T47D (cell line): ENCODE measurements at places on chromosomes 3 and 15.

DNA sequence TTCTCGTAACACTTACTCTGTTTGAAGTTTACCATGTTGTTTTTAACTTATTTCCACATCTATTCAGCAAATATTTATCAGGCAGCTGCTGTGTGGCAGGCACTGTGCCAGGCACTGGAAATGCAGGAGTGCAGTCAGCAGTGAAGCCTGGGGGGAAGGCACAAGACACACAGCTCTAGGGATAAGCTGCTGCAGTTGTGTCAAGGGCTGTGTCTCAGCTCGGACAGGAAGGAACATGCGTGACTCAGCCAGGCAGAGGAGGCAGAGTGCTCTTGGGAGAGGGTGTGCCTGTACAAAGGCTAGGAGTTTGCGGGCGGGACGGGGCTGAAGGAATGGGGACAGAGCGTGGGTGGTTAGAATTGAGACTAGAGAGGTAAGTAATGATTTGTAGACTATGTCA lies 24.7 kb downstream of the LYSMD4 start:
- DNase-seq: no peak

DNA sequence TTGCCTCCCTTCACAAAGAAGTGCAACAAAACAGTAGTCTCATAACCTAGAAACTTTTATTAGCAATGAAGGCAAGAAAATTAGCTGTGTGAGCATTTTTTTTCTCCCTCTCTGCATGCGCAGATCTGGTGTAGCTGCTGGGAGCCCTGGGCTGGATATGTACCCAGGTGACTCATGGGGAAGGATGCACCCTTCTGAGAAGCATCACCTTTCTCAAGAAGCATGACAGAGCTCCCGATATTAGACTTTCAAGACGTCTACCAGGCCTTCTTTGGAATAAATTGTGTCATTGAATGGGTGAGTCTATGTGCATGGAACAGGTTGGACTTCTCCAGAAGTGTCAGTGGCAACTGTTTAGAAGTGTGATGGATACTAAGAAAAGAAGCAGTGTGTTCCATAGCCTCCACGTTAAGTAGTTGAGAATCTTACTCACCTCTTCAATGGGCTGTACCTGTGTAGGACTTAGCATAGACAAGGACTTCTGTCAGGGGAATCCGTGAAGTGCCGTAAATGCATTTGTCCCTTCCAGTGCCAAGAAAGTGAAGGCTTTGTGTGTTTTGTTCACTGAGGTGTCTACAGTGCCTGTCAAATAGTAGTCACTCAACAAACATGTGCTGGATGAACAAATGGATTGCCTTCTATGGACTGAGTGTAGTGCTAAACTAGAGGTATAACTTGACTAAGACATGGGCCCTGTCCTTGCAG lies 47.7 kb upstream of the RASGRP1 start:
- DNase-seq: no peak

GRCh38 chr3:169146866-169147237 lies 516.7 kb downstream of the MECOM start:
- DNase-seq: no peak

DNA sequence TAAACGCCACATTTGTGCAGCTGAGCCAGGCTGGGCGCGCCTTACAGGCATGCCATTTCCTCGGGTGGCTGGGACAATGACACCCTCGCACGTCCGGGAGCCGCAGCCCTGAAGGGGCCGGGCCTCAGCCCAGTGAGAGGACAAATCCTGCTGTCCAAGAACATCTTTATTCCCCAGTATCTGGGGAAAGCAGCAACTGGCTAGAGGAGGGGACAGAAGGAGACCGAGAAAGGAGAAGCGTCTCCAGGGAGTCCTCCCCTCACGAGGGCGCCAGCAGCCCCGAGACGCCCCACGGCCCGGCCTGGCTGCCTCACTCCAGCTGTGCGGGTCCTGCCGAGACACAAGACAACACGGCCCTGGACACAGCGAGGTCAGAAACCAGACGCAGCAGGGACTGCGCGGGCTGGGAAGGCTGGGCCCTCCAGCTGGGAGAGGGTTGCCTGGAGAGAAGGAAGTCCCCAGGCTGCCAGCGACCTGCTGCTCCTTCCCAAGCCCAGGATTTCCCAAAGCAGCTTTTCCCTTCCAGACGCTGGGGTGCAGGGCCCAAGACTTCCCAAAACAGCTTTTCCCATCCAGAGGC lies 130.2 kb downstream of the CHSY1 start:
- peak; percentile 44 for DNase-seq

DNA sequence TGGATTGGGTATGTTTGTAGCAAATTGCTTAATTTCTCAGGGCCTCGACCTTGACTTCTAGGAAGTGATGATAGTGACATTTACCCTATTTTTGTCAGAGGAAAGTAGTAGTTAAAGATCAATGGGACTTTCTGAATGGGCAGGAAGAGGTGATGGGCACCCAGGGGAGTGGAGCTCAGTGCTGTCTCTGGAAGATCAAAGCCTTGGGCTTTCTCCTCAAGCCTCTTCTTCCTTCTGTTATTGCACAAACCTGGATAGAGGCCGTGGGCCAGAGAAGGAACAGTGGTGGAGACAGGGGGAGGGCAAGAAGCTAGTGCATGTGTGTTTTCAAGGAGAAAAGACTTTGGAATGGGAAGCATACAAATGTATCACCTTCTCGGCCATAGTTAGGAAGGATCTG lies 44.9 kb upstream of the EOMES start:
- no peak for DNase-seq

DNA sequence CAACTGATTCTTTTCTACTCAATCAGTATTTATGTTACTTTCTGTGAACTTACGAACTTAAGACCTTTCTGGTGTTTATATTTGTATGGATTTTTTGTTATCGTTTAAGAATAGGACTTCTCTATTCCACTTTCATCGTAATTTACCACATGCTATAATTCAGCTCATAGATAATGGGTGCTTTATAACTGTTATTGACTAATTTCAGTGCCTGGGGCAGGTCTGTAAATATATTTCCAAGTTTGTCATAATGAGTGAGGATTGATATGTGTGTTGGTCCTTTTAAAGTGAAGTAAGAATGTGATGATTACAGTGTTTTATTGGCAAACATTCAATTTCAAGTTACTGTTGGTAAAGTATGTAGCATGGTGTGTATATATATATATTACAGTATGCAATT lies 1.8 kb upstream of the NAALADL2 start:
- DNase-seq: no peak

DNA sequence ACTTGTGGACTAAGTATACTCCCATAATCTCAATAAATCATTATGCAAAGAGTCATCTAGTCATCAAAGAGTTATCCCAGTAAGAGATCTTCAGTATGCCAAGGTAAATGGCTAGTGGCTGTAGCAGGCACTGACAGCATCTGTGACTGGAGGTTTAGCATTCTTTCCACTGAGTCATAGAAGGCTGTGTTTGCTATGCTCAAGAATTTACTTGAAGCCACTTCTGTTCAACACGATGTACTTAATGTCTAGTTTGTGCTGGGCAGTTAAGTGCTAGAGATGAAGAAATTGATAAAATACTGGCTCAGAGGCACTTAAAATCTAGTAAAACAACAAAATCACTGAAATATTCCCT lies 13.0 kb downstream of the ZBED2 start:
- peak; percentile 69 for DNase-seq

GRCh38 chr15:66899555-66900350 lies 165.6 kb upstream of the SMAD3 start:
- no peak for DNase-seq

DNA sequence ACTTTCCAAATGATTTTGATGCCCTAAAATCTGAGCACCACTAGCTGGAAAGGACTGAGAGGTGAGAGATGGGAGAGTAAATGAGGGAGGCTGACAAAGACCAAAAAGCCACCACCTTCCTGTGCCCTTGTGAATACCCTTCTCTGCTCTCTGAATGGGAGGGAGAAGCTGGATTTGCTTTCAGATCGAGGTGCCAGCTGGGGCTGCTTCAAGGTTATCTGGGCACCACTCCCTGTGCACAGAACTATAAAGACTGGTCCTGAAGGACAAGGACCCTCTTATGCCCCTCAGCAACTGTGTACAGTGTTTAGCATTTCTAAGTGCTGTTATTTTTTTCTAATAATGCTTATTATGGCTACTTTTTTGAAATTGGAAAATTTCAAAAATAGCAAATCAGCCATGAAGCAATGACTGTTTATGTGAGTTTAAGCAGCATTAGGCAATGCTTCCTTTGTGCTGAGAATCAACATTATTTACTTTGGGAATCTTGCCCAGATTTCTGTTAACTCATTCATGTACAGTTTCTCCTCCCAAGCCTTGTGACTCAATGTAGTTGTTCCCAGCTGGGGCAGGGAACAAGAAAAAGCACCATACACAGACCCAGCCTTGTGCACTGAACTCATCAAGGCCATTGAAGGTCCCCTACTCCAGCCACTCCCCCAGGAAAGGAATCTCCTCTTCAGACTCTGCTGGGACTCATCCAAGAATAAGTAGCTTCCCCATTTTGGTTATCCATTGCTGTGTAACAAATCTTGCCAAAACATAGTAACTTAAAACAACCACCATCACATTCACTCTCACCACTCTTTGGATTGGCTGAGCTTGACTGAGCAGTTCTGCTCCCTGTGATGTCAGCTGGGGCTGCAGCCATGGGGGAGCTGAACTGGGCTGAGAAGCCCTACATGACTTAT lies 37.3 kb upstream of the CDV3 start:
- no peak for DNase-seq

DNA sequence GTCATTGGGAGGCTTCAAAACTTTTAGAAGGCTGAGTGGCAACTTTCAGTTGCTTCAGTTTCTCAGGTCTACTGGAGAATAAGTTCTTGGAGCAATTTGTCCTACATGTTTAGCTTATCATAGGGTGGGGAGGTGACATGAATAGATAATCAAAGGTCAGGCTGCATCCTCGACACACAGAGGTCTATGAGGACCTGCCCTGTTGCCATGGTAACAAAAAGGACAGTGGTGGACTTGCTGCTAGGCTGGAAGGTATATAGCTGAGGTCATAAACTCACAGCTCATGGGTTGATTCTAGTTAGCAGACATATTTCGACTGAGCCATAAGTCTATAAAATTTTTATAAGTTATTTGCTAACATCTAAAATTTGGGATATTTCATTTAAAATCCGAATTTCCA lies 267.0 kb downstream of the THRB start:
- DNase-seq: no peak

- DNase-seq: no peak
Measured at GRCh38 chr3:196273655-196274054, 13.9 kb downstream of the PCYT1A start.

GRCh38 chr3:38468765-38469164 lies 15.1 kb downstream of the ACVR2B start:
- peak; percentile 16 for DNase-seq

DNA sequence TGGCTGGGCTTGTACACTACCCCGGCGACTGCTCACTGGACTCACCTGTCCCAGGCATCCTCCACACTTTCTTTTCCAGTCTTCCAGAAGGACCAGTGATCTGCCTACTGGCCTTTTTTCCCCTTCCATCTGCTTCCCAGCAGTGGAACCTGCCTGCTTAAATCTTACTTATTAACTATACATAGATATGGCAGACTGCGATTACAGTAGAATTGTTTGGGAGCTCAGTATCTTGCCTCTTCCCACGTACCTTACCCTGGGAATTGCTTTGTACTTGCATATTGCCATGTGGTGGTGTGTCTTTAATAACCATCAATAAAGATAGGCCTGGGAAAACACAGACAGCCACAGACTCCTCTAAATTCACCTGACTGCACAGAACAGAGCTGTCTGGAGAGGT lies 11.8 kb upstream of the HES1 start:
- DNase-seq: no peak

GRCh38 chr3:84959470-84960271 lies 882 bp downstream of the CADM2 start:
- DNase-seq: no peak

GRCh38 chr3:64939747-64940450 lies 252.1 kb upstream of the ADAMTS9 start:
- no peak for DNase-seq

DNA sequence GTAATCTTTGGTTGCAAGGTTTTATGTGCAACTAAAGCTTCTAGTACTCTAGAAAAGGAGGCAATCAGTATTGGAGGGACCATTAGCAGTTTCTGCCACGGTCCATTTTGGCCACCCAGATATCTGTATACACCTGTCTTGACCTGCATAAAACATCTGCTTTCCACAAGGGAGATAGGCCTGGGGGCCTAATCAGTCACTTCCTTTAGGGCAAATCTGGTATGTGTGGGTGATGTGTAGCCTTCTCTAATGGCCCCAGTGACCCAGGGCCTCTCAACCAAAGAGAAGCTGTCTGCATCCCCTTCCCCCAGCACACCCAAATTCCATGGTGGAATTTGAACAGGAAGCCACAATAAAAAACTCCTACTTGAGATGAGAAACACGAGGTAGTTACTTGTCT lies 19.5 kb downstream of the IRAK2 start:
- no peak for DNase-seq

DNA sequence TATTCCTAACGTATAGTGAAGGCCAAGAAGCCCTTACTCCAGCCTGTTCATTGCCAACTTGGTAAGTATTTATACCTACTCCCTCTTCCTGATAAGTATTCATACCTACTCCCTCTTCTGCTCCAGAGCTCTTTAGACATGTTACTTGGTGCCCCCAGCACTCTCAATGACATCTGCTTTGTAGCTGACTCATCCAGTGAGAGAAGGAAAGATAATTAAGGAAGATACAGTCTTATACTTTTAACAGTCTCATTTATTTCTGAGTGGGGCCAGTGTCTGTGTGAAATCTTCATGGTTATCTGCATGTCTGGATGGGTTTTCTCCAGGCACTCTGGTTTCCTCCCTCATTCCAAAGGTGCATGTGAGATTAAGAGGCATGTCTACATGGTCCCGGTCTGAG lies 698.7 kb downstream of the FHIT start:
- DNase-seq: no peak

DNA sequence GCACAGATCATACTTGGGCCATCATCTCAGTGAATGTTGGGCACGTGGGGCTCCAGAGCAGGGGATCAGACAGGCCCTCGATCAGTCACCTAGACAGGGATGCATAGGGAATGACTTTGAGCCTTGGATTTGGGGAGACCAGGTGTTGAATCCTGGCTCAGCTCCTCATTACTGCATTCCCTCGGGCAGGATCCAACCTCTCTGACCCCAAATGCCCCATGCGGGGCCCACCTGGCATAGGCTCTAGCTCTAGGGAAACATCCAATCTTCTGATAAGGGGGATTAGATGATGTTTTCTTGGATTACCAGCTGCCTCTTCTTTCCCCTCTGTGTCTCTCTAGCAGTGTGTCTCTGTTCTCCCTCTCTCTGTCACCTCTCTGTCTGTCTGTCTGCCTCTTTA lies 22.7 kb downstream of the LOXL1 start:
- DNase-seq: no peak

DNA sequence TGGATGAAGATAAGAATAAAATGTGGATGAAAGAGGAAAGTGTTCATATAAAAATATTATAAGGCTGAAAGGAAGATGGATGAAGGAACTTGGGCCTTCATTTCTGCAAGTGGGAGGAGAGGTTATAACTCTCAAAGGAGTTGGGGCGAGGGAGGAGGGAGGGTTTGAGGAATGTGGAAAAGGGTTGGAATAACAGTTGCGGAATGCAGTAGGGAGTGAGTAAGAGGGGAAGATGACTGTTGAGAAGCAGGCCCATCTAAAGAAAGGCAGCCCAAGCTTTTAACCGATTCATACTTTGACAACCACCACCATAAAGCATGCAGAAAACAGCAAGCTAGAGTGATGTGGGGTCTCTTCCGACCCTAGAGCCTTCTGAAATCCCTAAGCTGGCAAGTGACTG lies 8.3 kb upstream of the TM4SF4 start:
- no peak for DNase-seq

GRCh38 chr3:135272026-135272669 lies 477.1 kb downstream of the EPHB1 start:
- no peak for DNase-seq
